ENCODE measurements at places on chromosomes 4 and X.

DNA sequence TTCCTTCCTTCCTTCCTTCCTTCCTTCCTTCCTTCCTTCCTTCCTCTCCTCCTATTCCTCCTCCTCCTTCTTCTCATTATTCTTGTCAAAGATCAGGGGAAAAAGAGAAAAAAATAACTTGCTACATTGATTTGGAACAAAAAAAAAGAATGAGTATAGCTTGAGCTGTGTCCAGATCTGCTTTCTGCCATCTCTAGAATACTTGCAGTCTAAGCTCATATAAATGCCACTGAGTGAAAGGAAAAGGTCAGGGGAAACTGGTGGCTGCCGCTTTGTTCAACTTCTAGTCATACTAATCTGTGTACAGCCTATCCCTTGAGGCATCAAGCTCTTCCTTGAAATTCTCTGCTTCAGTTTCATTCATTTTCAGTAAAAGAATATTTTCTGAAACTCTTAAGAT is 28.3 kb upstream of the EPHA5 start:
- no peak for DNase-seq

DNA sequence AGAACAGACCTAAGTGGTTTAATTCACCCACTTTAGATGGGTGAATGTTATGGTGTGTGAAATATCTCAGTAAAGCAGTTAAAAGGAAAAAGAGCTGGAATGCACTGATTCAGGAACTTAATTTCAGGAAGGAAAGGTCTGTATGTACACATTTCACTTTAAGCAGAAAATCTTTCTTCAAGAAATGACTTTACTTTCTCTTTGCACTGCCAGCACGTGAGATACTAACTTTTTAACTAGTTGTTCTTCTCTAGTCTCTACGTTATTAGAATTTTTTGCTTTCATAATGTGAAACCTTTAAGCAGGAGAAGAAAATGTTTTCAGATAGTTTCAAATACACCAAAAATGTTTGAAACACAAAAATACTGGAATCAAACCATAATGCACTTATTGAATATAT is 18.8 kb downstream of the C4orf46 start:
- no peak for DNase-seq

DNA sequence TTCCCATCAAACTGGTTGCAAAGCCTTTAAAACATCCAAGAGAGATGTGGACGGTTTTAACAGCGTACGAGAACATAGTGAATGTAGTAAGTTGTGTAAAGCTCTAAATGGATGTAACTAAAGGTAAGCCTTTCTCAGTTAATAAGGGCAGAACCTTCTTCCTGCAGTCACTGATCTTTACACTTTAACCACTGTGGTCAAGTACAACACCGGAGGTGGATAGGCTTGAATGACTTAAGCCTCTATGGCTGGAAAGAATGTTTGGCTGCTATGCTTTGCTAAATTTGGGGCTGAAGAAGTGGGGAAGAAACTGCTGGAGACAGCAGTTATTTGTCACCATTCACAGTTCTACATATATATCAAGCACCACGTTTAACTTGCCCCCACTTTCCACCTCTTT is 285.1 kb upstream of the FMR1 start:
- no peak for DNase-seq

GRCh38 chr4:169745291-169745690 is 12.5 kb downstream of the HPF1 start:
- no peak for DNase-seq

DNA sequence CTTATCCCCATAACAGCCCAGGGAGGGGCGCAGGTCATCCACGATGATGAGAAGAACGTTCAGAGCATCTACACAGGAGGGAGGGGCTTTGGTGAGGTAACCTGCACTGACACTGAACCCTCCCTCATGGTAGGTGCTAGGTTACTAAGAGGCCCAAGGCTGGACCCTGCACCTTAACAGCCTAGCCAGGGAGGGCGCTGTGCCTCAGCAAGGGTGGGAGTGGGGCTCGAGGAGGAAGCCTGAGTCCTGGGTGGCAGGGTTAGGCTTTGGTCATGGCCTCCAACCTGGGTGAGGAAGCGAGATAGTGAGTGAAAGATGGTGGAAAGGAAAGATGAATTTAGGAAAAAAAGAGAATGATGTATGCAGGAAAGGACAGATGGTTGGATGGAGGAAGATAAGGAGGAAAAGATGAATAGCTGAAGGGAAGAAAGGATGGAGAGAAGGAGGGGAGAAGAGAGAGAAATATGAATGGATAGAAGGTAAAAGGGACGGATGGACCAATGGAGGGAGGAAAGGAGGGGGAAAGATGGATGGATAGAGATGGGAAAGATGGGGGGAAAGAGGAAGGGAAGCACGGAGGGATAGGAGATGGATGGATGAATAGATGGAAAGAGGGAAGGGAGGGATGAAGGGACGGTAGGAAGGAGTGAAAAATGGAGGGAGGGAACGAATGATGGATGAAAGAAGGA is 736 bp downstream of the IDS start:
- peak; percentile 49 for DNase-seq

DNA sequence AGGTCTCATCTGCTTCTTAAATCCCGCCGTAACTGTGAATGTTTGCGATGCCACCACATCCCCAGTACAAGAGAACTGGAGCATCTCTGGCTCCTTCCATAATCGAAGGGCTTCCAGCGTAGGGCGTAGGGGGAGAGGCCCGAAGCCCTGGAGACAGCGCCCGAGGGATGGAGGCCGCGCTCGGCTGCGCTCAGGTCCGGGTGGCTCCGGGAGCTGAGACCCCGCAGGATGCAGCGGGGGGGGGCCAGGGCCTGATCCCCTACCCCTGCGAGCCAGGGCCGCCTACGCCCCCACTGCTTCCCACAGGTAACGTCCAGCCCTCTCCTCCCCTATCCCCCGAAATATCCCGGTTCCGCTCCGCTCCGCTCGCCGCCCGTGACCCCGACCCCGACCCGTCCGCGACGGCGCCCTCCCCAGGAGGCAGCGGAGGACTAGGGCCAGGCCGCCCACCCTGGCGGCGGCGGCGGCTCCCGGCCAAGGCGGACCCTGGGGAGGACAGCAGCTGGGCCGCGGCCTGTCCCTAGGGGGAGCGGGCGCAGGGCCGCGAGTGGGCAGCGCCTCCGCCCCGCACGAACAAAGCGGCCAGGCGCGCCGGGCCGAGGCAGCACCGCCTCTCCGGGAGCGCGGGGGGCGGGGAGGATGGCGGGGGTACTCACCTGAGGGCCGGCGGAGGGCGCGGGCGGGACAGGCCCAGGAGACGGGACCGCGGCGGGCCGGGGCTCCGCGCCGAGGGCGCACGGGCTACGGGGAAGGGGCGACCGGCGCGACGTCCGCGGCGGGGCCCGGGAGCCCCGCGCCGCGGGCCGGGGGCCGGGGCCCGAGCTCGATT is 723 bp downstream of the WDFY3 start:
- DNase-seq: no peak

- no peak for DNase-seq
These were observed 34.4 kb downstream of the BBS12 start for GRCh38 chr4:122766950-122767349.

DNA sequence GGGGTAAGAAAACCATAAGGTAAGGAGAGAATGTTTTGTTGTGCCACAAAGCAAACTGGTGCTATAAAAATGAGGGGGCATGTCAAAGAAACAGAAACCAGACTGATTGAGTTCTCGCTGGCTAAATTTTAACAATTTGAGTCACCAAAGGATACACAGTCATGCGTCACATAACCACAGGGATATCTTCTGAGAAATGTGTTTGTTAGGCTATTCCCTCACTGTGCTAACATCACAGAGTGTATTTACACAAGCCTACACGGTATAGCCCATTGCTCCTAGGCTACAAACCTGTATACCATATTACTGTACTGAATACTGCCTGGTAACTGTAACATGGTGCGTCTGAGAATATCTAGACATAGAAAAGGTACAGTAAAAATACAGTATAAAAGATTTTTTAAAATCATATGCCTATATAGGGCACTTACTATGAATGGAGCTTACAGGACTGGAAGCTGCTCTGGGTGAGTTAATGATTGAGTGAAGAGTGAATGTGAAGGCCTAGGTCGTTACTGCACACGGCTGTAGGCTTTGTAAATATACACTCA is 50.1 kb downstream of the FBXW7 start:
- no peak for DNase-seq

- DNase-seq: no peak
These were observed 61.3 kb downstream of the HS3ST1 start for GRCh38 chr4:11367371-11367770.

GRCh38 chrX:1576201-1576992 is 15.0 kb upstream of the AKAP17A start:
- no peak for DNase-seq

GRCh38 chr4:89539374-89539773 is 231.8 kb upstream of the GPRIN3 start:
- DNase-seq: no peak

DNA sequence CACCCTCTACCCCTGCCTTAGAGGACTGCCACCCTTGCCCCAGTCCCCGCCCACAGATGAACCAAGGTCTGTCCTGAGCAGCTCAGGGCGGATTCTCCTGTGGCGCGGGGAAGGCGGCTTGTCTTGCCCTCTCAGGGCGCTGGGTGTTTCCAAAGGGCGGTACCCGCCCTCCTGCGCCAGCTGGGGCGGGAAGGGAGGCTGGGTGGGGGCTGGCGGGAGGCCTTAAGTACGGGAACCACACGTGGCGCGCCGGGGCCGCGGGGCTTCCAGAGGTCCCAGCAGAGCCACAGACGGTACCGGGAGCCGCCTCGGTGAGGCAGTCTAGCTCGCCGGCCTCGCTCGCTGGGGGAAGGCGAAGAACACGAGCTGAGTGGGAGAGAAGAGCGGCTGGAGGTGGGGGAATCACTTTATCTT is 361.1 kb downstream of the MID1IP1 start:
- DNase-seq: no peak

DNA sequence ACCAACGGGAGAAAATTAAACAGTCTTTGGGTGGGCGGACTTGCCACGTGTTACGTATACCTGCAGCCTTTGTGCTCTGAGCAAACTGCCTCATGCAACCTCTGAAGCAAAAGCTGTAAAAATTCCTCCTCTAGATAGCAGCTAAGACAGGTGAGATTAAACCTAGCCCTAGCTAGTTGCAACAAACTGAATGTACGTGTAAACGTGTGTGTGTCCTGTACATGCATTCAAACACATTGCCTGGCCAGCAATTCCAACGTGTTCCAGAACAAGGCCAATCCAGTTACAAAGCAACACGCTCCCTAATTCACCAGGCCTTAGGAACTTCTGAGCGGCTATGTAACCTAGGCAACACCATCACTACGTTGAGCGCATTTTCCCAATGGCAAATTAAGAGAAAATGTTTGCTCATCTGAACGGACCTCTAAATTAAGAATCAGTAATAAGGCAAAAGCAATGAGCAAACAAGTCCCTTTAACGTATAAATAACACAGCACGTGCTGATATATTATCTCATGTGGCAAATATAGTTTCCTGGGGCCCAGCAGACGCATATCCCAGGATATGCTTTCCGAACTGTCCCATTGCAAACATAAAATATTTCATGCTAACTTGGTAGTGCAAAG is 792 bp downstream of the PPID start:
- no peak for DNase-seq

DNA sequence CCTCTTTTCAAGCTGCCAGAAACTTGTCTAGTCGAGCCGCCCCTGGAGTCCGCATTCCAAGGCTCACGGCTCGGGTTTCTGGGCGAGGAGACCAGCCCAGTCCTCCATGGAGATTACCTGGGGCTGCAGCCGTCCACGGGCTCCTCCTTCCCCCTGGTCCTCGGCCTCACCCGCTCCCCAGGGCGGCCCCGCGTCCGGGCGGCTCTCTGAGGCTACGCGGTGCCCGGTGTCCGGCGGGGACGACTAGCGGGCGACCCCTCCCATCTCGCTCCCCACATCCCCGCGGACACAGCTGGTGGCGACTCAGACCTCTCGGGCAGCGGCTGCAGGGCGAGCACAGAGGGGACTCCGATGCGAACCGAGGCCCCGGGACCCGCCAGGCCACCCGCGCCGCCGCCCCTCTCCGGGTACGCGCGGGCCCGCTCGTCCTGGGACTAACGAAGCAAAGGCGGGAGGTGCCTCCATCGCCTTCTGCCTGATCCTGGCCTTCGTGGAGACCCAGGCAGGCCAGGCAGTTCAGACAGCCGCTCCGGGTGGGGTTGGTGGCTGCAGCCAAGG is 159.4 kb downstream of the TRAM1L1 start:
- no peak for DNase-seq

DNA sequence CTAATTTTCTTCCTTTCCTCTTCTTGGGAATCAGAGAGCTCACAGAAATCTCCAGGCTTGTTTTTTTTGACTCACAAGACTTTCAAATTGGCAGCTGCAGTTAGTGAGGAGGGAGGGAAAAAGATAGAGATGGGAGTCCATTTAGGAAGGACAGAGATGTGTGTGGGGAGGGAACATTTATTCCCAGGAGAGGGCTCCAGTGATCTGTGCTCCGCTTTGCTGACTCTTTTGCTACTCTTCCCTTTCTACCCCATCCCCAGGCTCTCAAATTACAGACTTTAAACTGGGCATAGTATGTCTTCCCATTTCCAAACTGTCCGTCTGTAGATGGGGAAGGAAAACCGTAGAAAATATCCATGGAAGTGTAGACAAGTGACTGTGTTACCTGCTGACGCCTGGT is 39.1 kb upstream of the UCP1 start:
- no peak for DNase-seq

DNA sequence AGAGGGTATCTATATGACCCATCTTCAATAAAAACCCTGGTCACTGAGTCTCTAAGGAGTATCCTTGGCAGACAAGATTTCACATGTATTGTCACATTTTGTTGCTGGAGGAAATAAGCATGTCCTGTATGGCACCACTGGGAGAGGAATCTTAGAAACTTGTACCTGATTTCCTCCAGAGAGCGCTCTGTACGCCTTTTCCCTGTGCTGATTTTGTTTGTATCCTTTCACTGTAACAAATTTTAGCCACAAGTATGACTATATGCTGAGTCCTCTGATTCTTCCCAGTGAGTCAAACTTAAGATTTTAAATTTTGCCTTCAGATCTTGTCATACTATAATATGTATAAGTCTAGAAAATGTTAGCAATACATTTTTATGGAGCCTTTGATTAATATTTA is 102.8 kb downstream of the ITIH6 start:
- no peak for DNase-seq

DNA sequence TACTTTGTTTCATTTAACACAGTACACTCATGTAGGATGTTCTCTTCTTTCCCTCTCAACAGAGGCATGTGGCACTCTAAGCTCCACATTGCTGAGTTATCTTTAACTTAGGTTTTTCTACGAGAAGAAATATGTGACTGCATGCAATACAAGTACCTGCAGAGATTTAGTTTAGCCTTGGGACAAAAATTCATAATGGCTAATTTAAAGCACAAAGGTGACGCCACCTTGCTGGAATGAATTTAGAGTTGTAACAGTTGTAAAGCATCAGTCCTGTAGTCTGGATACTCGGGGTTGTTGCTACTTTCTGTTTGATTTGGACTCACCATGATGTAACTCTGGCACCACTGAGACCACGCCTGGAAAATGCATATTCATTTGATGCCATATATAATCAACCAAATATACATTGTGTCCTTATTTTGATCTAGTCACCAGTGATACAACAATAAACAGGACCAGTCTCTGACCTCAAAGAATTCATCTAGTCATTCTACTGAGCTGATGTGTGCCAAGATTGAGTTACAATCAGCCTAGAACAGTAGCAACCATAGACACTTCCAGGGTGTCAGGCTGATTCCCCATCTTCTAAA is 451.0 kb upstream of the ZFP42 start:
- no peak for DNase-seq
